ENCODE measurements at places on chromosomes 2 and 18. TPM values are rescaled to one million over a fixed set of nuclear protein-coding genes. Genes with fewer than 3 reads are reported as not detected.

DNA sequence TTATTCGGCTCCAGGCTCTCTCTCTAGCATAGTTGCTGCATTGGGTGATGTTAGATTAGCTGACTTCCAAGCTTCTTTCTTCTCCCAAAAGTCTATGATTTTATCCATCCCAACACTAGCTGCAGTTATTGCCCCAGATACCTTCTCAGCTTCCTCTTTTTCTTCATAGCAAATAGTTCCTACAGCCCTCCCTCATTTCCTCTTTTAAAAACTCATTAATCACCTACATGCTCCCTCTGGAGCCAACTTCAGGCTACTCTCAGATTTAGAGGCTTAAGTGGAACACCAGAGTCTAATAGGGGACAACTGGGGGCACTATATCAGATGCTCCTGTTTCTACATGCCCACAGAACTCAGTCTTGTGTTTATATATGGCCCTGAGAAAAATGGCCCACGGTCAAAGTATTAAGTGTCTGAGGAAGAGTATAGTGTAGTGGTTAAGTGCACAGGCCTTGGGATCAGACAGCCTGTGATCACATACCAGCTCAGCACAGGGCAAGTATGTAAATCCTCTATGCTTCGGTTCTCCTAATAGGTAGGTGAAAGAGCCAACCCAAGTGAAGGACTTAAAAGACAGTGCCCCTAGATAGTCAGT, 241.9 kb upstream of the SLC14A2 start:
- H3K36me3 ChIP-seq: no peaks in the 10 kb centered on the region
- H3K4me3 ChIP-seq: no peak overlapping the region
- H3K4me1 ChIP-seq: peaks cover 13% of the 10 kb centered on the region
- no peak for DNase-seq
- no peaks in the 10 kb centered on the region for H3K27me3 ChIP-seq

GRCh38 chr2:194718881-194719280, 938.1 kb upstream of the SLC39A10 start:
- no peak overlapping the region for H3K4me3 ChIP-seq
- DNase-seq: no peak
- peaks cover 2% of the 10 kb centered on the region for H3K27me3 ChIP-seq

GRCh38 chr2:188819011-188819410, 155.2 kb upstream of the COL3A1 start:
- no peak overlapping the region for H3K4me3 ChIP-seq
- H3K4me1 ChIP-seq: peaks cover 8% of the 10 kb centered on the region
- H3K36me3 ChIP-seq: no peaks in the 10 kb centered on the region
- no peak for DNase-seq

DNA sequence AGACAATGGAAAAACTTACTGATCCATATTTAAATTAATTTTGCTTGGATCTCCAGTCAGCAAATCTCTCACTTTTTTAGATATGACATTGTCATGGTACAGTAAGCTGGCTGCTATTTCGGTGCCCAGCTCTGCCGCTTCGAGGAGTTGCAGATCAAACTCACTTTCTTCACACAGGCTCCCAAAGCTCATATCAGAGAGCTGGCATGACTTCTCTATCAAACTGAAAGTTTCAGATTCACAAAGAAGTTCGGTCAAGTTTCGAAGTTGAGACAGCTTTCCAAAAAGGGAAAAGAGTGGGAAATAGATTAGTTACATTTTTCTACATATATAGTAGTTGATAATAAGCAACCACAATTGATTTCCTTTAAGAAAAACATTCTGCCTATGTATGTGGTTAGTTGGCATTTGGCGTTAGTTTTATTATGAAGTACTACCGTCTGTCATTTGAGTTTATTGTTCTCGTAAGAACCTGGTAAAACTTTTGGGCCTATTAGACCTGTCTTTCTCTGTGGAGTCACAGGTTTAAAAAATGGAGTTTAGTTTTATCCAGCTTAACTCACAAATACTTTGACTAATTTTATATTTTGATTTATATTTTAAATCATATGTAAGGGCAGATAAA, 118.8 kb downstream of the ABCA12 start:
- H3K36me3 ChIP-seq: no peaks in the 10 kb centered on the region
- H3K27me3 ChIP-seq: no peaks in the 10 kb centered on the region
- H3K4me3 ChIP-seq: no peak overlapping the region
- no peak for DNase-seq

DNA sequence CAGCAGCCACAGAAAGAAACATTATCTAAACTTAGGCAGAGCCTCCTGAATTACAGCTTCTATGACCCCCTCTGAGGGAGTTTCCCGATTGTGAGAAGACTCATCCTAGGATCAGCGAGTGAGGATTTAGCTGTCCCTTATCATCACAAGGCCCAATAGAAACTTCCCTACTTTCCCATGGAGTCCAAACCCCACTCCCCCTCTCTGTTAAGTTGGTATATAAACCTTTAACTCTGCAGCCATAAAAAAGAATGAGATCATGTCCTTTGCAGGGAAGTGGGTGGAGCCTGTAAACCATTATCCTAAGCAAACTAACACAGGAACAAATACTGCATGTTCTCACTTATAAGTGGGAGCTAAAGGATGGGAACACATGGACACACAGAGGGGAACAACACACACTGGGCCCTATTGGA, 78.8 kb downstream of the MYL12B start:
- H3K4me1 ChIP-seq: no peaks in the 10 kb centered on the region
- no peak overlapping the region for H3K4me3 ChIP-seq
- no peak for DNase-seq
- H3K27me3 ChIP-seq: no peaks in the 10 kb centered on the region

GRCh38 chr2:85266146-85267041, 61.4 kb downstream of the TGOLN2 start:
- H3K4me3 ChIP-seq: no peak overlapping the region
- H3K4me1 ChIP-seq: peaks cover 66% of the 10 kb centered on the region
- H3K27me3 ChIP-seq: no peaks in the 10 kb centered on the region

- peaks cover 73% of the 10 kb centered on the region for H3K4me1 ChIP-seq
- peak overlapping the region; percentile 51 for H3K4me3 ChIP-seq
- no peak for DNase-seq
- peak overlapping the region; percentile 87 for H3K27ac ChIP-seq
- no peaks in the 10 kb centered on the region for H3K27me3 ChIP-seq
These were observed 17.0 kb downstream of the SH3BP4 start for GRCh38 chr2:234968631-234969305.

- no peak overlapping the region for H3K27ac ChIP-seq
- DNase-seq: no peak
- H3K4me1 ChIP-seq: peaks cover 12% of the 10 kb centered on the region
These were observed 22.8 kb upstream of the MYO3B start for GRCh38 chr2:170155022-170155722.

DNA sequence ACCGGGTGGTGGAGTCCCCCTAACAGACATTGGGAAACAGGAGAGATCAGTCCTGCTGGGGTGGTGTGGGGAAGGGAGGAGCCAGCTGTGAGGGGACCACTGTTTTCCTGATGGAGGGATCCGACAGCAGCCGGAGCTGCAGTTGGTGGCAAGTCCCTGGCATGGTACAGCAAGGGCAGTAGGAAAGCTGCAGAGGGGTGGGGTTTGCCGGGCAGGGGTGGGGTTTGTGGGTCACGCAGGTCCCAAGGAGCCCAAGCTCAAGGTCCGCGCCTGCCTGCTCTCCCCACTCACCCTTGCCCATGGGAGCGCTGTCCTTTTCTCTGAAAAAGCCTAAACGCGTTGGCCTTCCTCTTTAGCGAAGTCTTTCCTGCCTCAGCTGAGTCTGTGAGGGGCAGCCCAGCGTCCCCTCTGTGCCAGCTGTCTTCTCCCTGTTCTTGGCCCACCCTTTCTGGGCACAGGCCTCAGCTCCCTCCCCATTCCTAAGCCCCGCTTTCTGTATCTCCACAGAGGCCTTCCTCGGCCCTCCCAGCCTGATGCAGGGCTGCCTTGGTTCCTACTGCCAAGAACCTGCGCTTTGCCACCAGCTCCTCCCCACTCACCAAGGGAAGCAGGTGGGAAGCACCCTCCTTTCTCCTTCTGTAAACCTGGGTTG, 29.3 kb upstream of the INHBB start:
- peaks cover 13% of the 10 kb centered on the region for H3K4me1 ChIP-seq
- H3K27me3 ChIP-seq: peaks cover 16% of the 10 kb centered on the region
- H3K36me3 ChIP-seq: no peaks in the 10 kb centered on the region
- peak; percentile 56 for DNase-seq
- H3K4me3 ChIP-seq: no peak overlapping the region
- H3K27ac ChIP-seq: no peak overlapping the region

ATP6V1C2 gene
- total RNA-seq: not detected

DUSP19 gene
- total RNA-seq: 4.1 TPM
